Cortex of kidney (tissue), 1 donor: ENCODE measurements at places on chromosomes 16 and 17.

GRCh38 chr17:53736516-53737240, 86.0 kb upstream of the KIF2B start:
- no peak for DNase-seq

DNA sequence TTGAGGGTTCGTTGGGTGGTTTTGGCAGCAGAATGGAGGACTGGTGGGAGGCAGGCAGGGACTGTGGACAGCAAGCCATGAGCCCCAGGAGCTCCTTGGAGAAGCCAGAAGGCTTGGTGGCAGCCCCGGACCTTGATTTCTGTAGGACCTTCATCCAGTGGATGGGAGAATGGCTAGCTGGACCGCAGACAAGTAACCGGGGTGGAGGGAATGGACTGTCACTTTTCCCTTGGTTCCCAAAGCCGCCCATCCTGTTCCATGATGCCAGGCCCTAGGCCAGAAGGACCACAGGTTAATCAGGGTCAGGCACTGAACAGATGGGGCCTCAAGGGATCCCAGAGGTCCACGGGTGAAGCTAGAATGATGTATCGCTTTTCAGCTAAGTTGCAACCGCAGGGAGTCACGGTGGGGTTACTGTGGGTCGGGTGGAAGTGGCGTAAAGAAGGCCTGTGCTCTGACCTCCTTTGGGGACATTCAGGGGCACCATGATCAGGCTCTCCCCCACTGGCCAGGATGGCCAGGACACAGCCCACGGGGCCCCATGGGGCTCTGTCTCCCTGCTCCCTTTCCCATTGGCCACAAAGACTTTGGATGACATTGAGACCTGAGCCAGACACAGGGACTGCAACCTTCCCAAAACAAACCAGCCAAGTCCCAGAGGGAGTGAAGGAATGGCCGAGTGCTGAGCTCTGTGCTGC, 66.9 kb upstream of the MRTFB start:
- no peak for DNase-seq

DNA sequence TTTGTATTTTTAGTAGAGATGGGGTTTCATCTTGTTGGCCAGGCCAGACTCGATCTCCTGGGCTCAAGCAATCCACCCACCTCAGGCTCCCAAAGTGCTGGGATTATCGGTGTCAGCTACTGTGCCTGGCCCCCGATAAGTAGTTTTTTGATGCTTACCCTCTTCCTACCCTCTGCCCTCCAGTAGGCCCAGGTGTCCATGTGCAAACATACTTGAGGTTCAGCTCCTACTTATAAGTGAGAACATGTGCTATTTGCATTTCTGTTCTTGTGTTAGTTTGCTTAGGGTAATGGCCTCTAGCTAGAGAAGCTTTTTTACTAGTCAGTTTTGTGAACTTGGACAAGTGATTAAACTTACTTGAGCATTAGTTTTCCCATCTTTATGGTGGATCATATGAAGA, 136.8 kb downstream of the HS3ST4 start:
- DNase-seq = no peak

DNA sequence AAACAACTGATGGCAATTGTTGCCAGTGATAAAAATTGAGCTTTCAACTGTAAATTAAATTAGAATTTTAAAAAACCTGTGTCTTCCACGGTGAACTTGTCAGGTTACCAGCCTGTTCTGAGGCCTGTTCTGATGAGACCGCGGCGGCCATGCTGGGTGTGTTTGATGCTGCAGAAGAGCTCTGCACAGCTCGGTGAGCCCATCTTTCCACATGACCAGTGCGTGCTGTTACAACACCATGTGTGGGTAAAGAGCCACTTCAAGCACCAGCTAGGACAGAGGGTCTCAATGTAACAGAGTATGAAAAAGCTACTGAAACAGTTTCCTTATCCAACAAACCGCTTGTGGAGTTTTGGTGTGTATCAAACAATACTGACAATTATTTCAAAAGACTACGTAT, 48.5 kb downstream of the RPTOR start:
- no peak for DNase-seq

- no peak for DNase-seq
Measured at GRCh38 chr16:53680756-53681155, 22.9 kb downstream of the RPGRIP1L start.

DNA sequence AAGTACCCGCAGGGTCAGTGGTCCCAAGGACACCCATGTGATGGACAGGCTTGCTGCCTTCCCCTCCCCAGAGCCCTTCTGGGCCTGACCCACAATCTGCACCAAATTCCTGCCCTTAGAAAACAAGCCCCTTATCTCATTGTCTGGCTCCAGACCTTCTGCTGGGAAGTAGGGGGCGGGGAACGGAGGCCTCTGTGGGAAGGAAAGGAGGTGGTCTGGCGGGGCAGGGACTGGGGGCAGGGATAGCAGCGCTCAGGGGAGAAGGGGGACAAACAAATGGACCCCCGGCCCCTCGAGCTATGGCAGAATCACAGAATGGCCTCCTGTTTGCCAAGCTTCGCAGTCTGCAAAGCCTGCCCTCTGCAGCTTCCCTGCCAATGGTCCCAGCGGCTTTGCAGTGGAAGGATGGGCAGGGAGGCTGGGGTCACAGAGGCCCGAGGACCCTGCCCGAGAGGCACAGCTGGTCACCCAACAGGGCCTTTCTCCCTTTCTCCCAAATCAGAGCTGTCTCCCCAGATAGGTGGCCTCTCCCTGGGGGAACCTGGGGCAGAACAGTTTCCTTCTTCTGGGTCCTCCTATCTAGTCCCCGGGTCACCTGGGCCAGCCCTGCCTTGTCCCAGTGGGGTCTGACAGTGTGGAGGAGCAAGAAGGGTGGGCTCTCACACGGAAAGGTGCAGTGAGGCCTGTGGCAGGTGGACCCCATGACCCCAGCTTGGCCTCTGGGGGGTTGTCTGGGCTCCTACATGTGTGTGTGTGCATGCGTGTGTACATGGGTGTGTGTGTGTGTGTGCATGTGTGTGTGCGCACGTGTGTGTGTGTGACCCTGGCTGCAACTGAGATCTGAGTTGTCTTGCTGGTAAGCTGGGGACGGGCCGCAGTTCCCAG, 25.5 kb downstream of the TMEM235 start:
- no peak for DNase-seq

DNA sequence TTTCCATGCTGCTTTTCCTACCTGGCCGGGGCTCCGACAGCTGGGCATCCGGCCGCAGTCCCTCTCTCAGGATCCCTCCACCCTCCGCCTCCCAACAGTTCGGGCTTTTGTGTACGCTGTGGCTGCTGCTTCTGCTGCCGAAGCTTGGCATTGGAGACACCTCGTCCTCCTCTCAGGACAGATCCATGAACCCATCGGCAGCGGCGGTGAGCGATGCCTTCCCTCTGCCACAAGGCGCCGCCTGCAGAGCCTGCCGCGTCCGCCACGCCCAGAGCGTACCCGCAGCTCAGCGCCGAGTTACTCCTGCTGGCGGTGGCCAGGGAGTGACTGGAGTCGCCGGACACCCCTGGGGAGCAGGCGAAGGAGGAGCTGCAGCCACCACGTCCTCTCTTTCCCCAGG, 2032.8 kb downstream of the TP53TG3F start:
- DNase-seq = no peak

DNA sequence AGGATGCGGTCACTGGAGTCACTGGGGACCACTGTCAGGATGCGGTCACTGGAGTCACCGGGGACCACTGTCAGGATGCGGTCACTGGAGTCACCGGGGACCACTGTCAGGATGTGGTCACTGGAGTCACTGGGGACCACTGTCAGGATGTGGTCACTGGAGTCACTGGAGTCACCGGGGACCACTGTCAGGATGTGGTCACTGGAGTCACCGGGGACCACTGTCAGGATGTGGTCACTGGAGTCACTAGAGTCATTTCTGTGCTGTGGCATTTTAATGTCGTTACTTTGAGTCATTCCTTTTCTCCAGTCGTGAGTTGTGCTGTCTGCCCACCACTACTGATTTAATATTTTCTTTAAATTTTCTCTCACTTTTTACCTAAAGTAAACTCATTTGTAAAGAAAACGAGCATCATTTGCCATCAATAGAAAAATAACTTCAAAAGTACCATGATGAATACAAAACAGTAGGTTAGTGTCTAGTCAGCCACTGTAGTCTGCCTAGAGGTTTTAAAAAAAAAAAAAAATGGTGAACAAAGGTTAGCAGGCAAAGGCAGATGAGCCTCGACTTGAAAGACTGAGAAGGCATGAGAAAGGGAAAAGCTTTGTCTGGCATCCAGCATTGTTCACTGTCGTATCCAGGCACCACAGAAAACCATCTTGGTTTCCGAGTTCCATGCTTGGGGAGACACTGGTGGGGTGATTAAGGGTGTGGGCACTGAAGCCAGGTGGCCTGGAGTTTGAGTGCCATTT, 346.6 kb downstream of the SNX29 start:
- no peak for DNase-seq

DNA sequence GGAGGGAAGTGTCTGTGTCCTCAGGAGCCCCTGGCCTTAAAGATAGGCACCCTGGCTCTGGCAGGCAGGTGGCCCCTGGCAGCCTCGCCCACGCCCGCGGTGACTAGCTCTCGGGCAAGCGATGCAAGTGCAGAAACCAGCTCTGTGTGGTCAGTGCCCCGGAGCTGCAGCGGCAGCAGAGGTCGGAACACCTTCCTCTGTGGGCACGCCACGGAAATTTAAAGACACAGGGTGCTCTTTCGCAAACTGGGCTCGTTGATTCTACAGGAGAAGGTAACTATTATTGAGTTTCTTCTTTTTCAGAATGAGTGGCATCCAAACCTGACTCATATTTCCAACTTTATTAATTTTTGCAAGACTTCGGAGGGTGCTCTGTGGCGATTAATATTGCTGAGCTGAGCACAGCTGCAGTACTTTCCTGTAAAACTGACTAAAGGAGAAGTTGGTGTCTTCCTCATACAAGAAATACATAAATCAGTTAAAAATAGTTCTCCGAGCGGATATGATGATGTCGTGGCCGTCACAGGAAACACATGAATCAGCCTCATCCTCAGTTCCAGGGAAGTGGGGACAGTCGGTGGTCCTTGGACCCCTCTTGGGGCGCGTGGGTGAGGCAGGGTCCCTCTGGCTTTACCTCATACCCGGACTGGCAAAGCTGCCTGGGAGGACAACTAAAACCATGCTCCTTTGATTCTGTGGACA, 120.2 kb downstream of the METRNL start:
- DNase-seq = no peak

DNA sequence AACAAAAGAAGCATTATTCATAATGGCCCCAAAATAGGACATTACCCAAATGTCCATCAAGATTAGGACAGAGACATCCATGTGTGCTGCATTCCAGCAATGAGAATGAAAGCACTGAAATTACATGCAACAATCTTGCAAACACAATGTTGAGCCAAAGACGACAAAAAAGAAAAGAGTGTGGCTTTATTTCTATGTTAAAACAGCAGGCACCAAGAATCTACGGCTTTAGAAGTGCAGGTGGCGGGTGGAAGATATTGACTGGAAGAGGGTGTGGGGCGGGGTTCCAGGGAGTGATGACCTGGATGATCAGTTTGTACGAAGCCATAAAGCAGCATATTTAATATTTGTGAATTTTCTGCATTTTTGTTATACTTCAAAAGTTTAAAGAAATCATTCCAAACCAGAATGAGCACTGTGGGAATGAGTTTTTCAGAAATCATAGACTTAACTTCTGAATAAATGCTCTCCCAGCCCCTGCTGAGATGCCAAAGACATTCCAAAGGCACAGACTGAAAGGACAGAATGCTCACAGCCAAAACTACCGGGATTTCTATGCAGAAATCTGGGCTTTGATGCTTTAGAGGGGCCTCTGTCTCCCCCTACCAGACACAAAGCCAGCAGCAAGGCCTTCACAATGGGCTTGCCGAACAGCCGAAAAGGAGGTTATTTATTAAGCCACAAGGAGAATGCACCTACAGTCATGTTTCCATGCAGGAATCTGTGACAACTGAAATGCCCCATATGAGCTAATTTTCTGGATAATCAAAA, 361.6 kb downstream of the GRIN2A start:
- no peak for DNase-seq

- DNase-seq = no peak
Measured at GRCh38 chr17:48628649-48629410, 2.7 kb upstream of the HOXB9 start.

DNA sequence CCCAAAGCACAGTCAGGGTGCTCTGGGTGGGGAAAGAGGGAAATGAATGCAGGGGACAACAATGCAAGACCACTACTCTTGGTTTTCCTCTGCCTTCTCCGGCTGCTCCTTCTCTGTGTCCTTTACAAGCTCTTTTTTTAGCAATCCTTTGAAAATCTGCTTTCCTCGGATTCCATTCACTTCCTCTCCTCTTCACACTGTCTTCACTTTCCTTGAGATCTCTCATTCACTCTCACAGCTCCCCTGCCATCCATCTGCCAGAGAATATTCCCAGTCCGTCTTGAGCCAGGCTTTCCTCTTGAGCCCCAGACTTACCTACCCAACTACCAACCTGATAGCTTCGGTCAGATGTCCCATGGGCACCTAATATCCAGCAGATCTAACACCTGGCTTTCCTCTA, 11.0 kb upstream of the SPOP start:
- no peak for DNase-seq

DNA sequence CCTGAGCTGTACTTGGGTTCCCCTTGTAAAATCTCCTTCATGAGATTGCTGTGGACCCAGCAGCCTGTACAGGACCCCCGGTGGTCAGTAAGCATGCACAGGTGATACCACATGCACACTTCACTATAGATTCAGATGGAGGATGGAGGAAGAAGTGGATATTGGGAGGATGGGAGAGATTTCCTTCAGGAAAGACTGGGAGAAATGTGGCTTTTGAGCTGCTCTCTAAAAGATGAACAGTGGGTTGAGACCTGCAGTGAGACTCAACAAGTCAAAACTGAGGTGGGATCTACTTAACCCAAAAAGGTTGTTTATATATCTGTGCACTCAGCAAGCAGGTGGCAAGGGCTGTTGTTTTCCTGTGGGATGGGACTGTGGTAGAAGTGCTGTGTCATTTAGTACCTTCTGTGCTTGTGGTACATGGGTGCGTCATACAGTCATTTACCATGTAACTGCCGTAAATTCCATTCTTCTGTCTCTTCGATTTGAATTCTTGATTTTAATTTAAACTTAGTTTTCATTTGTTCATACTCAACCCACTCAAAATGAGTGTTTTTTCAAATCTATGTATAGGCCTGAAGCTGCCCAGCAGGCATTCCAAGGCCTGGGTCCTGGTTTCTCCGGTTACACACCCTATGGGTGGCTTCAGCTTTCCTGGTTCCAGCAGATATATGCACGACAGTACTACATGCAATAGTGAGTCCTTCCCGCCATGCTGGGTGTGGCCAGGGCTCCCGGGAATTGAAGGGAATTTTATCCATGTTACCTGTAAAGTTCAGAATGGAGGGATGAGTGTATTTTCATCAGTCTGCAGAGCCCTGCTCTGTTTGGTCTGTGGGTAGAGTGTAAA, 6.9 kb downstream of the HERPUD1 start:
- no peak for DNase-seq

- no peak for DNase-seq
Measured at GRCh38 chr16:21218153-21218552, 6.8 kb upstream of the ZP2 start.

GRCh38 chr16:5412731-5413130, 315.1 kb upstream of the EEF2KMT start:
- DNase-seq = no peak

- no peak for DNase-seq
Measured at GRCh38 chr17:55818451-55819375, 67.9 kb downstream of the PCTP start.
